ENCODE measurements at places on chromosomes 4 and X.

GRCh38 chrX:46904626-46905025 lies 7.6 kb upstream of the JADE3 start:
- no peak for DNase-seq

DNA sequence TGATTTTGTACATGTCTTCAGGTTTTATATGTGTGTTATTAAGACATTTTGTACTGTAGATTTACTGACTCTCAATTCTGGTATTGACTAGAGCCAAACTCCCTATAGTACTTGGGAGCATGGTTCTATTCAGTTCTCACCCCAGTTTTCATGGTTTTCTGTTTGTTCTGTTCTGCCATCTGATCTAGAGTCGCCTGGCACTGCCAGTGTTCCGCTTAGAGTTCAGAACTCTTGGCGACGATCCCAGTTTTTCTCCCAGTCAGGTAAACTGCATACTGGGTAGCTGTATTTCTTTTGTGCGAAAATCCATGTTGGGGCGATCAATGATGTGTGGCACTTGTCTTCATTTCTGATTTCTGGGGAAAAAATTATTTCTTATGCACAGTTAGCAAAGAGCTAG lies 78.0 kb downstream of the PHOX2B start:
- no peak for DNase-seq

- DNase-seq, result no peak
Measured at GRCh38 chr4:79399076-79399475, 9.0 kb downstream of the GK2 start.

DNA sequence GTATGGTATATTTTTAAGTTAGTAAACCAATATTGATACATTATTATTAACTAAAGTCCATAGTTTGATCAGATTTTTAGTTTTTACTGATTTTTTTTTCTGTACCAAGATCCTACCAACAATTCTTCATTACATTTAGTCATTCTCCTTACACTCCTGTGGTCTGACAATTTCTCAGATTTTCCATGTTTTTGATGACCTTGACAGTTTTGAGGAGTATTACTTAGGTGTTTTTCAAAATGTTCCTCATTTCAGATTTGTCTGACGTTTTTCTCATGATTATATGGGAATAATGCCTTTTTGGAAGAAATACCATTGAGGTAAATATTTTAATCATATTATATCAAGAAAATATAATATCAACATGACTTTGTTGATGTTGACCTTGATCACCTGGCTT lies 423.8 kb downstream of the PPP4R3C start:
- DNase-seq, result no peak

- DNase-seq, result no peak
Measured at GRCh38 chr4:78292341-78292740, 235.2 kb downstream of the FRAS1 start.

DNA sequence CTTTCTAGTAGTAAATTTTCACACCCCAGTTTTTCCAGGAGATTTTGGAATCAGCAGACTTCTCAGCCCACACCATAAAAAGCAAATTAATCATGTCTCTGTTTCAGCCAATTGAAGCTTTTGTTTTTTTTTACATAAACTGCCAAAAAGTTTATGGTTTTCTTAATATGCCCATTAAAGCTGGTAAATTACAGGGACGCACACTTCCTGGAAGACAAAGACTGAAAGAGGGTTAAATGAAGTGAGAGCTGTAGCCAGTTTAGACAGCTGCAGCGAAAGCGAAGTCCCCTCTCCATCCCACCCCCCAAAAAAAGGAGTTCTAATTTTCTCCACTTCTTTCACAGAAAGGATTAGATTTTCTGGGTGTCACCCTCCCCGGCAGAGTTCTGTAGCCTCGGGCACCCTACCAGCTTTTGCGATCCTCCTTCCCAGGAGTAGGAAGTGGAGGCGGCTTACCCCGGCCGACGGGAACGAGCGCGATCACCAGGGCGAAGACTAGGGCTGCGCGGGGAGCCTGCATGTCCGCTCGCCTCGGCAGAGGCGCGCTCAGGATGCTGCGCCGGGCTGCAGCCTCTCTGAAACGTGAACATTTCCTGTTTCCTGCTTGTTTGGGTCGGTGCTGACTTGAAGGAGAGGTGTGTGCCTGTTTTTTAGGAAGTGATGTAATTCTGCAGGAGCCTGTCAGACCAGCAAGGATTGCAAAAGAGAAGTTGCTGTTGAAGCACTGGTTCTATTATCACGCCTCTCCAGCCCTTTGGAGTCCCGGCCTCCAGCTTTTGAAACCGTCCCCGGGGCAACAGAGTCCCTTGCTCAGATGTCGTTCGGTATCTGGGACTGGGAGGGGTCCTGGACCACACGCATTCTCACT lies at the start of gene TMEM154:
TSS of gene TMEM154 (minus strand) at position 584 of the 868 bp plus-strand sequence. CDS start at position 520, 64 bp downstream.
- peak; percentile 77 for DNase-seq

DNA sequence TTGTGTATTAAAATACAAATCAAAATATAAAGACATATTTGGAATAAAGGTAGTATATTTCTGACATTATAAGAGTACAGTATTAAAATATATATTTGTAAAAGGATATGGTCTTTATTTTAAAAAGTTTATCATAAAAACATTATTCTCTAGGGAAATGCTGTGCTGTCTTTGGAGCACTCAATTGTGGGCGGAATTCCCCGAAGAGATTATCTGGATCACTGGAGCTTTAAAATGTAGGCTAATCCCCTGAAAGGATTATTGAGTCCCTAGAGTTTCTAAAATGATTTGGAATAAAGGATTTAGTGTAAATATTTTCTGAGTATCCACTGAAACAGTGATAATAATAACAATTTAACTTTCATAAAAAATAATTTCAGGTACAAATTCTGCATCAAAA lies 1239.4 kb downstream of the TECRL start:
- DNase-seq, result no peak
